ENCODE measurements at places on chromosomes 13 and 19. TPM values are rescaled to one million over a fixed set of nuclear protein-coding genes. Genes with fewer than 3 reads are reported as not detected.

DNA sequence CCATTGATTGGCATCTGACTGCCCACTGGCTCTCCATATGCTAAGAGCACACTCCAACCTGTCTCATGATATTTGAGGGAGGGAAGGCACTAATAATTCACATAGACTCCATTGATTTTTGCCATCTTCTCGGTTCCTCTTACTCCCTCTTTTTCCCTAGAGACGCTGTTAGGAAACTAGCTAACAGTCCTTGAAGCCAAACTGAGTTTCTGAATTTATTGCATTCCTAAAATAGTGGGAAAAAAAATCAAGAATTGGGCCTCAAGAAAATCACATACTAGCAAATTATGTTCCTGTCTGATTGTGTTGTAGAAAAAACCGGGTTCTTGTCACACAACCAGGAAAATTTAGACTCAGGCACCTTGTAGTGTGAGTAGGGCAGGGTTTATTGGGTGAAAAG lies 86.4 kb upstream of the SLC7A1 start:
- no peak overlapping the region for H3K4me3 ChIP-seq
- peaks cover 28% of the 10 kb centered on the region for H3K4me1 ChIP-seq
- DNase-seq: no peak
- no peaks in the 10 kb centered on the region for H3K27me3 ChIP-seq
- no peaks in the 10 kb centered on the region for H3K36me3 ChIP-seq
- no peak overlapping the region for H3K27ac ChIP-seq

GRCh38 chr13:82800391-82800790 lies 1081.9 kb downstream of the SLITRK1 start:
- no peaks in the 10 kb centered on the region for H3K4me1 ChIP-seq
- no peak overlapping the region for H3K27ac ChIP-seq
- no peak for DNase-seq
- no peaks in the 10 kb centered on the region for H3K36me3 ChIP-seq

DNA sequence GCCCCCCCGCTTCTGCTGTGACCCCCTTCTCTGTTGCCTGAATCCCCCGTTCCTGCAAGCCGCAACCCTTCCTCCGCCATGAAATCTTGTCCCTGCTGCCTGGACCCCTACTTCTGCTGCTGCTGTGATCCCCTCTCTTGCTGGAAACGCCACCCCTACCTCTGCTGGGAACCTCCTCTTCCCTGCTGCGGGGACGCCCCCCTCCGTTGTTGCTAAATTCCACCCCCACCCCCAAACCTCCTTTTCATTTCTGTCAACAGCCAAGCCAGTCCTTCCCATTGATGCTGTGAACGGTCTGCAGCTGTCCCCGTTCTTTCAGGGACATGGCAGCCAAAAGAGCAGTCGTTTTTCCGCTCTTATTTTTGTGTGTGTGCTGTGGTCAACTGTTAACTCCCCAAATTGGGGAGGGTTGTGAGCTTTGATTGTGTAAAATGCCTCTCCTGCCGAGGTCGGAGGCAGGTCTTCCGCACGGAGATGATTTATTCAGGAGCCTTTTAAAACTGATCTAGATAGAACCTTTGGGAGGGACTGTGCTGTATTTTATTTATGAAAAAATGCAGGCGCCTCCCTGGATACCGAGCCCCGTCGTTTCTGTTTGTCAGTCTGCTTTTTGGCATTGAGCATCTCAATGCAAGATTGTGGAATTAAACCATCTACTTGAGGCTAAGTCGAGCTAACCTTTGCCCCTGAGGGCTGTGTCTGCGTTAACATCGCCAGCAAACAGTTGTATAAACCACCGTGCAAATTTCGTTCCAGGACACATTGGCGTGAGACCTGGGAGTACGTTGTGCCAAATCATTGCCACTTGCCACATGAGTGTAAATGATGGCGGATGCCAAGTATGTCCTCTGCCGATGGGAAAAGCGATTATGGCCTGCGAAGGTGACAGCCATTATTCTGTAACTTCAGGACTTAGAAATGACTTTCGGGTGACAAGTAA lies 27.9 kb upstream of the NDUFS7 start:
- H3K27me3 ChIP-seq: no peaks in the 10 kb centered on the region
- no peak for DNase-seq
- H3K4me3 ChIP-seq: peak overlapping the region; percentile 79

- H3K4me1 ChIP-seq: peaks cover 7% of the 10 kb centered on the region
- H3K27me3 ChIP-seq: peaks cover 4% of the 10 kb centered on the region
- H3K27ac ChIP-seq: peak overlapping the region; percentile 54
- no peak for DNase-seq
- no peak overlapping the region for H3K4me3 ChIP-seq
- no peaks in the 10 kb centered on the region for H3K36me3 ChIP-seq
Observed at GRCh38 chr19:18814063-18814462, 17.7 kb upstream of the UPF1 start.

Gene SLC25A41
- total RNA-seq: 0.20 TPM

DNA sequence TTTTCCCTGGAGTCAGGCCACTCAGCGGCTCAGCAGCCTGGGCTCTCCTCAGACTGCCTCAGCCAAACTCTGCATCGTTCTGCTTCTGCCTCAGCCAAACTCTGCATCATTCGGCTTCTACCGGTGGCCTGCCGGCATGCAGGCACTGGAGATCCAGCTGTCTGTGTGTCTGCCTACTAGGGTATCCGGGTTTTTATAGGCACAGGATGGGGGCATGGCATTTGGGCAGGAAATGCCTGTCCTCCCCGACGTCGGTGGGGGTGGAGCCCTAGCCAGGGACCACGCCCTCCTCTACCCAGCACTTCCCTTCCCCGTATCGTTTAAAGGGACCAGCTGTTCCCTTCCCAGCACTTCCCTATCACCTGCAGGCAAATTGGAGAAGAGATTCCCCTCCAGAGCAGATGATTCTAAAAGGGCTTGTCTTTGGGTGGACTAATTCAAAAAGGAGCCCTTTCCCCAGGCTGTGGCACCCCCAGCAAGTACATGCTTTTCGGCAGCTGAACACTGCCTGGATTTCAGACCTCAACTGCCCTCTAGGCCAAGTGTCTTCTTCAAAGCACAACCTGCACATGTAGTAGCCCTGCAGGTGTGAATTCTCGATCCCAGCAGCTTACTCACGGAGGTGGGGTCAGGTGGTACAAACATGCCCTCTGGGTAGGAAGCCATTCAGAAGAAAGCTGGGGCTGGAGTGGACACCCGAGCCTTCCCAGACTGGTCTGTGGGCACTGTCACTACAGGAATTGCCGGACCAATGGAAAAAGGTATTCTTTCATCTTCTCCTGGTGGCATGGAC lies 25.4 kb upstream of the GPR12 start:
- H3K36me3 ChIP-seq: peaks cover 3% of the 10 kb centered on the region
- H3K27me3 ChIP-seq: peaks cover 26% of the 10 kb centered on the region
- no peaks in the 10 kb centered on the region for H3K4me1 ChIP-seq
- no peak overlapping the region for H3K27ac ChIP-seq

- H3K27me3 ChIP-seq: peaks cover 4% of the 10 kb centered on the region
- H3K4me3 ChIP-seq: no peak overlapping the region
- DNase-seq: no peak
- no peaks in the 10 kb centered on the region for H3K4me1 ChIP-seq
Observed at GRCh38 chr13:39134574-39134973, 96.3 kb downstream of the NHLRC3 start.

DNA sequence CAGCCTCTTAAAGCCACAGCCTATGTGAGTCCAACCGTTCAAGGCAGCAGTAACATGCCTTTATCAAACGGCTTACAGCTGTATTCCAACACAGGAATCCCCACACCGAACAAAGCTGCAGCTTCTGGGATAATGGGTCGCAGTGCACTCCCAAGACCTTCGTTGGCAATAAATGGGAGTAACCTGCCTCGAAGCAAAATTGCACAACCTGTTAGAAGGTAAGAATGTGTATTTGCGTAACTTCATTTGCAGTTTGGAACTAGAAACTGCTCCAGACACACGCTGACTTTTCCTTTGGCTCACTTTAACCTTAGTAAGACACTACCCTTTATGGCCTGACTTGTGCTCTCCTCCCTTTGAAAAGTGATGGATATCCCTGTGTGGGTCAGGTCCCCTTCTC lies 63.4 kb downstream of the SLAIN1 start:
- peaks cover 8% of the 10 kb centered on the region for H3K27me3 ChIP-seq
- H3K4me1 ChIP-seq: no peaks in the 10 kb centered on the region
- no peak overlapping the region for H3K4me3 ChIP-seq
- no peak overlapping the region for H3K27ac ChIP-seq
- no peaks in the 10 kb centered on the region for H3K36me3 ChIP-seq

Gene MISP3
- 2.0 TPM for total RNA-seq

All from chondrocyte (in vitro differentiated cells).